ENCODE measurements at places on chromosomes 2 and 18.

GRCh38 chr2:95158891-95159619 lies 593 bp downstream of the ZNF514 start:
- DNase-seq: peak; percentile 35

DNA sequence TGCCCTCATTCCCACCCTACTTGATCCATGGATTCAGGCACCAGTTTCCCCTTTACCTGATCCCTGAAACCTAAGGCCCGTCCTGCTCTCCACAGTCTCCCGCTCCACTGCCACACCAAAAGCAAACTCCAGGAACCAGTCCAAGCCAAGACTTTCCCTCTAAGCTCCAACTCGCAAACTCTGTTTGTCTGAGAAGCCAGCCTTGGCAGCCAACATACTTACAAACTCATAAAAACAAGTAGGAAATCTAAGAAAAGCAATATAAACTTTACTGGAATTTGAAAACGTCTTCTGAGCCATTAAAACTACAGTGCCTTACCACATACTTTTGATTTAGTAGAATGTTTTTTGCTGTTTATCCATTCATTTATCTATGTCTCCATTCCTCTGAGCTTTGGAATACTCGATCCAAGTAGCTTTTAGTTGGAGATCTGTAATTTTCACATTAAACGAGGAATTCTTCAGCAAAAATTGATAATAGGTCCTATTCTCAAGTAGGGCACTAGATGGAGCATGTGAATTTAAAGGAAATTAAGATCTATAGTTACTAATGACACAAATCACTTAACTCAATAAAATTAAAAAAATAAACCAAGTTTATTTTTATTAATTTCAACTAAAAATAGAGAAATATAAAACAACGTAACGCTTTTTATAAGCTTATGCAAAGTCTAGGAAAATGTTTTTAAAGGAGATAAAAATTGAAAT lies 199.7 kb downstream of the MYO3B start:
- no peak for DNase-seq

DNA sequence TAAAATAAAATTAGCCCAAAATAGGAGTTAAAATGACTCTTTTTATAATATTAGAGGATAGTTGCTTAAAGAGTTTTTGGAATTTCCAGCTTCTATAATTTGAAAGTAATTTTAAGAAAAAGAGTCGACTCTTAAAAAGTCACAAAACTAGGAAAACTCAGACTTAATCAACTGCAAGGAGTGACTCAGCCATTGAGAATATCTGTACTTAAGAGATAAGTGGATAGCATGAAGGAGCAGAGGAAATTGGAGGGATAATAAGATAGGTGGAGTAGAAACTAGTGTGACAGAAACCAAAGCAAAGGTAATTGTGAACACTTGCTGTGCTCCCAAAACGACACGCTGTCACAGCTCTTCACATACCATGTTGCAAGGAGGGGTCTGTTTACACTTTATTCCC lies 8.4 kb downstream of the RSAD2 start:
- no peak for DNase-seq

DNA sequence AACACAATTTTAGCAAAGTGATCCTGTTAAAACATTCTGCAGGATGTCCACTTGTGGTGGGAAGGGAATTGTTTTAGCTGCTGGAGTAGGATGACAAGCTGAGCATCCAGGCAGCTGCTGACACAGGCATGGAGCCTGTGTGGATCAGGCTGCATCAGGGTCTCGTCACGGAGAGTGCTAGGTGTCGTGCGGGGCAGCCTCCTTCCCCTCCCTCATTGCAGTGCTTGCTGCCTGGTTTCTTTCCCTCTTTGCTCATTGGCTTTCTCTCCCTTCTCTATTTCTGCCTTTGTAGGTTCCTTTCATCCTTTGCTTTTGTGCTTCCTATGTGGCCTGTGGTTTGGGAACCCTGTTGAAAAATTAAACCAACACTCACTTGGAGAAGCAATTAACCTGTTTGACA lies 172.9 kb downstream of the TPGS2 start:
- no peak for DNase-seq

GRCh38 chr2:238235856-238236255 lies 4.0 kb downstream of the HES6 start:
- no peak for DNase-seq

- DNase-seq: no peak
Observed at GRCh38 chr2:26623541-26624495, 17.3 kb downstream of the CIB4 start.

DNA sequence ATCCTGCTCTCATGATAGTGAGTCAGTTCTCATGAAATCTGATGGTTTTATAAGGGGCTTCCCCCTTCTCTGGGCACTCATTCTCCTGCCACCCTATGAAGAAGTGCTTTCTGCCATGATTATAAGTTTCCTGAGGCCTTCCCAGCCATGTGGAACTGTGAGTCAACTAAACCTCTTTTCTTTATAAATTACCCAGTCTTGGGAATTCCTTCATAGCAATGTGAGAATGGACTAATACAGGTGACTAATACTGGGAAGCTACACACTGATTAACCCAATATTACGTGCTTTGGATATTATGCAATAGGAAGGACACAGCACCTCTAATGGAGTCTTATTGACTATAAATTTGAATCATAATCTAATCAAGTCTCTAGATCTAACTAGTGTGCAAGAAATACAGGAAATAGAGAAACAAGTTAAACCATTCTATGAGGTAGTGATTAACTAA lies 107.2 kb upstream of the ETAA1 start:
- no peak for DNase-seq

DNA sequence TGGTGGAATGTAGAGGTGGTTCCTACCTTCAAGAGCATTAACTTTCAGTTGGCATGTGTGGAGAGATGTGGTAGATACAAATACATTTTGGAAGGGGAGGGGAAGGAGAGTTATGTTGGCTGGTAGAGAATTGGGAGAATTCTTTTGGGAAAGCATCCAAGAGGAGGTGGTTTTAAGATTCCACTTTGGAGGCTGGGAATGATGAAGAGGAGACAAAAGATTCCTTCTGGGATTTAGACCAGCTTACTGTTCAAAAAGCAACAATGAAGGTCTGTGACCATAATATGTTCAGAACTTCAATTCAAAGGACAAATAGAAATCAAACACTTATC lies 120.8 kb upstream of the FOSL2 start:
- no peak for DNase-seq

- no peak for DNase-seq
Observed at GRCh38 chr2:134325696-134326095, 71.8 kb downstream of the MGAT5 start.

GRCh38 chr2:47429795-47430194 lies 26.8 kb downstream of the MSH2 start:
- no peak for DNase-seq

DNA sequence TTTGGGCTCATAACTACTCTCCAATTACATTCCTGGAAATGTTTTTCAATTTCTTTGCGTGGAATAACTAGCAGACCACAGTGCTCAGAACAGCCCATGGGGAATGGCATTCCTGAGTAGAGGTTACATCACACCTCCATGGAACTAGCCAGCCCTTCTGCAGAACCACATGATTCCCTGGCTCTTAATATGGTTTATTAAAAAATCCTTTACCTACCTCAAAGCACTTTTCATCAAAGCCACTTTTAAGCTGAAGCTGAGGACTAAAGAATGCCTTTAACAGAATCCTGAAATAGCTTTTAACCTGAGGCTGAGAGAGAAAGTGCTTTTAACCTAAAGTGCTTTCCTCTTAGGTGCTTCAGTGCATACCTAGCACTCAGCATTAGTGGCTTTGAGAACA lies 376.3 kb downstream of the ARHGAP15 start:
- DNase-seq: no peak

- no peak for DNase-seq
Observed at GRCh38 chr2:209526561-209526960, 102.7 kb downstream of the MAP2 start.

DNA sequence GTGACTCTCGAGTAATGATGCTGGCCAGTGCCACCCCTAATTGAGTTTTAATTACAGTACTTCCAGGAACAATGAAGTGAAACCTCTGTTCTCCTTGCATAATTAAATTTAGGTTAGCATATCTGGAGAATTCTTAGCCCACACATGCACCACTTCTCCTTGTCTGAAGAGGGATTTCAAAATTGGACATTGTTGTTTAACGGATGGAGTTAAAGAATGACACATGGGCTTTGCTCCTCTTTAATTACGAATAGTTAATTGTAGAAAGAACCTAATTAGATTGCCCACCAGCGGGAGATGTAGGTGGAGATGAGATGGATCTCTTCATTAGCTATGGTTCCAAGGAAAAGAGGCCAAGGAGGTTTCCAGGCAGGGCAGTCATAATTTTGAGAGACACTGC lies 33.1 kb upstream of the EN1 start:
- no peak for DNase-seq

DNA sequence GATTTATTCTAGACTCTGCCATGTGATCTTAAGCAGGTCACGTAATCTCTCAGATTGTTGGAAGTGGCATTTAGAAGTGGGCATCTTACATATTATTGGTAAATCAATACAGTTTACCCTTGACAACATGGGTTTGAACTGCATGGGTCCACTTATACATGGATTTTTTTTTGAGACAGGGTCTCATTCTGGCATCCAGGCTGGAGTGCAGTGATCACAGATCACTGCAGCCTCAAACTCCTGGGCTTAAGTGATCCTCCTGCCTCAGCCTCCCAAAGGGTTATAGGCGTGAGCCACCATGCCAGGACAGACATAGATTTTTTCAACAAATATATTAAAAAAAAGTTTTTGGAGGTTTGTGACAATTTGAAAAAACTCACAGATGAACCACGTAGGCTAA lies 144.7 kb downstream of the OTX1 start:
- no peak for DNase-seq

DNA sequence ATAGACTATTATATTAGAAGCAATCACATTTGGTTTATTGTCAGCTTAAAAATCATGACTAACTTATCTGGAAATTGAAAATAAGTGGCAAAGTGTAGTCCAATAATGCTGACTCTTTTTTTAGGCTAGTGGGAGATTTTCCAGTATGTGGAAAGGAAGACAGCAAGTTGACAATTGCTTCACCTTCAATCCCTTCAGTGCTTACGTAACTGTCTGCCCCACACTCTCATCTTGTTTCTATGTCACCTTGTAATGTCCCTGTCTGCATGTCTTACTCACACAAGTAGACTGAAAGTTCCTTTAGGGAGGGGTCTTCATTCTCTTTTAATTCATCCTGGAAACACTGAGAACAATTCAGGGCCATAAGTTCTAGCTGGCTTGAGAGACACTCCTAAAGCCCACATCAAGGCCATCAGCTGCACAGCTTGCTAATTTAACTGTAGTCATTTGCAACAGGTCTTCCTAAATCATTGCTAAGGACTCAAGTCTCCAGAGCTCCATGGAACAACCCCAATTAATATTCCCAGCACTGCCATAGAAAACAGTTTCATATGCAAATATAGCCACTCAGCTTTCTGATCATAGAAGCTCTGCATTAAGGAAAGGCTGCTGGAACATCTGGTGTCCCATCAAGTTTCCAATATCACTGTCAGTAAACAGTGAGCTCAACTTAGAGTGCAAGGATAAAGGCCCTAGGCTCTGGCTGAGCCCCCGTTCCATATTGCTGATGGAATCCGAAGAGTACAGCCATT lies 230.5 kb downstream of the ETAA1 start:
- DNase-seq: no peak

GRCh38 chr2:65727381-65727780 lies 295.0 kb upstream of the SPRED2 start:
- no peak for DNase-seq

DNA sequence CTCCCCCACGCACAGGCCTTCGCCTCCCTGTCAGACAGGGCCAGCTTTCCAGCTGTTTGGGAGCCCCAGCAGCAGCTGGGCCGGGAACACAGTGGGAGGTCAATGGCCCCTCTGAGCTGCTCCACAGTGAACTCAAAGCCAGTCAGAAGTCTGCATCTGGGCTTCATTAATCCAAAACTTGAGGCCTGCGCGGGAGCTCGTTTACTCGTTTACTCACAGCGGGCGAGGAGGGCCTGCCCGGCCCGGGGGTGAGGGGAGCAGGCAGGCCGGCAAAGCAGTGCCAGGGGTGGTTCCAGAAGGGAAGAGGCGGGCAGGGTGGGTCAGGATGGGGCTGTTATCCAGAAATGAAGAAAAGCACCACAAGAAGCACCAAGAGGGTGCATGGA lies 36.8 kb upstream of the SEMA4C start:
- no peak for DNase-seq

Data from renal pelvis (tissue), 12 donors.